Right hindlimb (tissue), 1 donor: ENCODE measurements at places on chromosomes 2 and 18.

DNA sequence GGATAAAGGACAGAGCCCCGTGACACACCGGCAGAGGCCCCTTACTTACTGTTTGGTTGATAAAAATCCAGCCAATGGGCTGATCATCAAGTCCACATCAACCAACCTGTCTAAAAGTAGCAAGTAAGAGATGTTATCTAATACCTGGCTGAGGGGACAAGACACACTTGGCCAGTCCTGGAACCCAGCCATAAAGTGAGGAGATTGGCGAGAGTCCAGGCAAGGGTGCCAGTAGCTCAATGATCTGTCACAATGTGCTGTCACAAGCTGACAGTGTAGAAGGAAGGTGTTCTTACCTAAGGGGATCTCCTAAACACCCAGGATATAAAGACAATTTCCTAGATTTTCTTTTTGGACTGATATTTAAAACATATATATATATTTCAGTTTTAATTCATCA is 61.7 kb upstream of the IL1R2 start:
- no peak for DNase-seq

DNA sequence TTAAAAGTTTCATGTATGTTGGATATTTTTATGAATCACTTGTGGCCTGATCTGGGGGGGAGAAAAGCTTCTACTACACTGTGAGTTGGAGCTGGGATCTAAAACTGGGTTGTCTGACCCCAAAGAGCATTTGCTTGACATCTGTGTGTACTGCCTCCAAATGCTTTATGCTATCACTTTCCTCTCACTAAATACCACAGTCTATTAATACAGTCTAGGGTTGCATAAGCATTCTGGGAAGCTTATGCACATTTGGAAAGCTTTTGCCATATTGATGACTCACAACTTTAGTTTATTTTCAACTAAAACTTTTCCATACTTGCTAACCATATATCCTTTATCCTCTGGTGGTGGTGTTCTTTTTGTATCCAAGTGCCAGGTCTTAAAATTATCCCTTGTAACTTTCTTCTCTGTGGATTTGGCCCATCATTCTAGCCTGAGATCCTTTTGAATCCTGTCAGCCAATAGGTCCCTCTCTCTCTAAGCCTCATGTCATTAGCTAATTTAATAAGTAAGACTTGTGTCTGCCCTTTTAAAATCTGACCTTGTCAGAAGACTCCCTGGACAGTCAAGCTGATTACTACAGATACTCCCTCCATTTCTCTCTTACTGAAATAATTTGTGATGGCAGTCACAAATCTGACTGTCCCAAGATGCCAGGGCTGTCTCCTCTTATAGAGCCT is 72.7 kb downstream of the NXPH2 start:
- DNase-seq = no peak

DNA sequence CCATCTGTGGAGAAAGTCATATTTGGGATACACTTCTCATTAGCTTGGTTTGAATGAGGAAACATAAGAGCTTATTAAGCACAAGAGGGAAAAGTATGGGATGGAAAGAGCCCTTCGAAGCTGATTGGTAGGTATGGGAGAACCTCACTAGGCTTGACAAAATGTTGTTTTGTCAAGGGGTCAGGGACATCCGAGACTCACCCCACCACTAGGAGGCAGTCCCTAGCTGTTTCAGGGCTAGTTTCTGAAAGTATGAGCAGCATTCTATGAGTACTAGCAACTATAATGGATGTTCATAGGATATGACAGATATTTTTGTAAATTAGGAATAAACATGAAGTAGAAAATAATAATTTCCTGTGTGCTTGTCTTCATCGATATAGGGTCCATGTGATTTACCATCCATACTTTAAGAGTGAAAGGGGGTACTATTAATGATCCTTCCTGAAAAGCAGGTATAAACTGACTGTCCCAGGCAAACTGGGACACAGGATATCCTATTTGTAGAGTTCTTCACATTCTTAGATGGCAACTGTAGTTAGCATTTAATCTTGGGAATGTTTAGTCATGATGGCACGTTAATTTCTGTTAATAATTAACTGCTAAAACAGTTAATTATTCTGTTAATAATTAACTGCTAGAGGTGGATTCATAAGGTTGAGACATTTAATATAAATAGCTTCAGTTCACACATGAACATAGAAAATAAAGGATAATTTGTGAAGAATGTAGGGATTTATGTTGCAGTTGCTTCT is 28.4 kb downstream of the OTX1 start:
- no peak for DNase-seq

GRCh38 chr18:9868857-9869714 is 16.7 kb upstream of the TXNDC2 start:
- DNase-seq = no peak

GRCh38 chr18:75009296-75009695 is 199.6 kb downstream of the PTGR3 start:
- DNase-seq = no peak

GRCh38 chr18:56541793-56542192 is 96.6 kb downstream of the TXNL1 start:
- no peak for DNase-seq
